Stimulated activated CD4-positive, alpha-beta T cell treated with anti-CD3 and anti-CD28 coated beads, Interleukin-2, amount 100 ng/mL, for 4 hours (primary cell): ENCODE measurements at places on chromosomes 7 and 10.

- no peak for DNase-seq
Observed at GRCh38 chr10:80032503-80032902, 46.0 kb upstream of the TMEM254 start.

- DNase-seq: no peak
Observed at GRCh38 chr7:107953924-107954303, 49.0 kb downstream of the LAMB1 start.

- no peak for DNase-seq
Observed at GRCh38 chr7:106737202-106737562, 76.2 kb upstream of the CCDC71L start.

- no peak for DNase-seq
Observed at GRCh38 chr7:26590709-26591108, 273.7 kb downstream of the SKAP2 start.

DNA sequence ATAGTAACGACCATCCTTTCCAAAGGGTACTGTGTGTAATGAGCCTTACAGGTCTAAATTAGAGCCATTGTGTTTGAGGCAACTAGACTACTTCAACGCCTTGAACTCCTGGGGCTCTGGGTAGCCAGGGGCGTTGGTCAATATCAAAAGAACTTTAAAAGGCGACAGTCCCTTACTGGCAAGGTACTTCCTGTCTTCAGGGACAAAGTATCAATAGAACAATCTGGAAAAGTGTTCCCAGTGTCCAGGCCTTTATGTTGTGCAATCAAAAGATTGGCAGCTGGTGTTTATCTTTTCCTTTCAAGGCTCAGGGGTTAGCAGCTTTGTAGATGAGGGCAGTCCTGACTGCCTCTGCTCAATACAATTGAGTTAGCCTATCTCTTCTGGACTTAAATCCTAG, 284.3 kb downstream of the PARD3 start:
- no peak for DNase-seq

- no peak for DNase-seq
Observed at GRCh38 chr7:28813243-28813962, 144.7 kb downstream of the TRIL start.

DNA sequence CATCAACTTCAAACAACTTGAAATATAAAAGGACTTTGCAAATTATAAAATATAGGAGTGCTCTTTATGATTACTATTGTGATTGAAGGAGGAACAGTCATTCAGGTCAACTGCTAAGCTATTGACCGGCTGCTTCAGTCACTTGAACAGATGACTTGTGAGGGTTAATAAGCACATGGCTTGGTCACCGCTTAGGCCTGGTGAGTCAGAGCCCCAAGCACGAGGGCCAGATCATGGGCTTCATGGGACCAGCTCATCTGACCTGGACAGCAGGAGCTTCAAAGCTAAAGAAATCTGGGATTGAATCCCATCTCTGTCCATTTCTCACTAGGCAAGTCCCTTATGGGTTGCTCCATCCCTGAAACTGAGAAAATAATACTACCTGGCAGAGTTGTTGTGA, 60.4 kb upstream of the ADO start:
- DNase-seq: no peak

DNA sequence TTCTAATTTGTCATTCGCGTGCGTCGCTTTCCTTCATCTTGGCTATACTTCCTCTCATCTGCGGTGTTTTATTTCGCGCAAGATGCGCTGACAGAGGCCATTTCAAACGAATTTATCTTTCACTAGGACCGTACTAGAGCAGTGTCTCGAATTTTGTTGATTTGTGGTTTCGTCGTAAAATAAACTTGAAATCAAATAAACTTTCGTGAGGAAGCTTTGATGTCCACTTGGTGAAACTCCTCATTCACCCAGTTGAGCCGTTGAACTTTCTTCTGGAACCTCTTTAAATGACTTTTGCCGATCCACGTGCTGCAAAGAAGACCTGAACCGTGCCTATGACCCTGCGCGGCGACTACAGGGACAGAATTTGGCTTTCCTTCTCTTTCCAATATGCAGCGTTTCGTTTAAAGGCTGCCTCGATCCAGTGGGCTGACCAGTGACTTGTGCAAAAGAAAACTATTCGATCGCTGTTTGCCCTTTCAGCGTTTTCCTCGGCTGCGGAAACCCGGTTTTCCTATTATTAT, 163.9 kb upstream of the PPP1R3A start:
- DNase-seq: no peak

GRCh38 chr7:95501261-95501832, 15.6 kb downstream of the ASB4 start:
- no peak for DNase-seq

DNA sequence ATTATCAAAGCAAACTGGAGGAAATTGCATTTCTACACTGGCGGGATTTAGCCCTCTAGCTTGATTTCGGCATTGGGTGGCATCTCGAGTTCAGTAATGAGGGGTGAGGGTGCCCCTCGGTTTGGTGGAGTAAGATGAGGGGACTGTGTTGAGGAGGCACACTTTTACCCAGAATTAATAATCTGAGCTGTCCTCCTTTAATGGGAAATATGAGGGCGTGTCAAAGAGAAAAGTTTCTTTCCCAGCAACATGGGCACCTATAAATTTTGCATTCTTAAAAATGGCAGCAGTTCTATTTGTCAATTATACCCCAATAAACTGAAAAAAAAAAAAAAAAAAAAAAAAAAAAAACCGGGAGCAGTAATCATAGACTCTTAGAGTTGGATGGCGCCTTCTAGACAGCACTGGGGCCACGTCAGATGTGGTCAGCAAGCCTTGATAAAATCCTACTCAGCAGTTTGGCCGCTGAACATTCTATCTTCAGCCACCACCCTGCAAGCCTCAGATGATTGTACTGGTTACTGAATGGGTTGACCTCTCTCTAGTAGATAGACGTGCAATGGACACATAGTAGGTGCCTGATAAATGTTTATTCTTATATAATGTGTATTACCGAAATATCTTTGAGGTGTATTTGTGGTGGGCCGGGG, 931 bp downstream of the PAPSS2 start:
- DNase-seq: no peak
